ENCODE measurements at places on chromosomes 1 and 21.

DNA sequence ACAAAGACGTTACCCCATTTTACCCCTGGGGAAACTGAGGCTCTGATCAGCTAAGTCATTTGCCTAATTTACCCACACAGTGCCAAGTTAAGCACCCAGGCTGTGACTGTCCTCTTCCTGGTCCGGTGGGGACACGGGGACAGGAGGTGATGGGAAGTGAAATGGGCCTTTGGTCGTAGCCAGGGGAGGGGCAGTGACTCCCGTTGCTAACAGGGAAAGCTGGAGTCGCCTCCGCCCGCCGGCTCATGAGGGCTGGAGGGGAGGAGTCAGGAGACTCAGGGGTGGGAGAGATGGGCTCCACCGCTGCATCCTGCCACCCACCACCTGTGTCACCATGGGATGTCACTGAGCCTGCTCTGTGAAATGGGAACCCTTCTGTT lies 139.3 kb downstream of the PGBD5 start:
- peaks cover 6% of the 10 kb centered on the region for H3K27me3 ChIP-seq
- peaks cover 15% of the 10 kb centered on the region for H3K4me1 ChIP-seq
- peaks cover 4% of the 10 kb centered on the region for H3K36me3 ChIP-seq

- H3K4me3 ChIP-seq: no peak overlapping the region
- H3K27me3 ChIP-seq: no peaks in the 10 kb centered on the region
- DNase-seq: no peak
- H3K4me1 ChIP-seq: peaks cover 2% of the 10 kb centered on the region
- no peak overlapping the region for H3K27ac ChIP-seq
These were observed 65.2 kb upstream of the GJA8 start for GRCh38 chr1:147837129-147837963.

- H3K27me3 ChIP-seq: no peaks in the 10 kb centered on the region
- H3K36me3 ChIP-seq: no peaks in the 10 kb centered on the region
- no peak overlapping the region for H3K27ac ChIP-seq
- H3K4me3 ChIP-seq: no peak overlapping the region
- H3K4me1 ChIP-seq: no peaks in the 10 kb centered on the region
These were observed 43.5 kb downstream of the STYXL2 start for GRCh38 chr1:167137332-167137781.

DNA sequence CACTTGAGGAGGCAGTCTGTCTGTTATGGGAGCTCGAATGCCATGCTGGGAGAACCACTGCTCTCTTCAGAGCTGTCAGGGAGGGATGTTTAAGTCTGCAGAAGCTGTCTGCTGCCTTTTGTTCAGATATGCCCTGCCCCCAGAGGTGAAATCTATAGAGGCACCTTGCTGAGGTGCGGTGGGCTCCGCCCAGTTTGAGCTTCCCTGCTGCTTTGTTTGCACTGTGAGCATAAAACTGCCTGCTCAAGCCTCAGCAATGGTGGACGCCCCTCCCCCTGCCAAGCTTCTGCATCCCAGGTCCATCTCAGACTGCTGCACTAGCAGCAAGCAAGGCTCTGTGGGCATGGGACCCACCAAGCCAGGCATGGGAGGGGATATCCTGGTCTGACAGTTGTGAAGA lies 247.5 kb downstream of the LMX1A start:
- peaks cover 11% of the 10 kb centered on the region for H3K27me3 ChIP-seq
- DNase-seq: no peak
- H3K27ac ChIP-seq: no peak overlapping the region
- H3K4me1 ChIP-seq: no peaks in the 10 kb centered on the region
- no peaks in the 10 kb centered on the region for H3K36me3 ChIP-seq

DNA sequence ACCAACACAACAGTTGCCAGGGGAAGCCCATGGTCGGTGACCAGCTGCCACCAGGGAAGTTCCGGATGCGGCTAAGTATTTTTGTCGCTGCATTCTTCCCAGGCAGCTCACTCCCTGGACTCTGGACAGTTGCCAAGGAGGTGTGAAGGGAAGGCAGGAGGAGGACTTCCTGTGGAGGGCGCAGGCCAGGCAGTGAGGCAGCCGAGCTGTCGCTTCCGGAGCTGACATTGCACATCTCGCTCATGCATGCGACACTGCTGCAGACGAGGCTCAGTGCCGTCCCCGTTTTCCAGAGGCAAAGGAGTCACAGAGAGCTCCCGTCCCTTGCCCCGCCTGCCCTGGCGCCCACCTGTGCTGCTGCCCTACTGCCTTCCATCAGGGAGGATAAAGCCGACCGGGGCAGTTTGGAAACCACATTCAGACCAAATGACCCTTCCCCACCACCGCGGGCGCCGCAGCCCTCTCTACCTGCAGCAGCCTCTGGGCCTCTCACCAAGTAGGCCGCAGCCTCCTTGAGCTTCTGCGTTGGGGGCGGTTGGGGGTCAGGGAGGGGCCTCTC lies 81.4 kb downstream of the NENF start:
- H3K4me1 ChIP-seq: peaks cover 2% of the 10 kb centered on the region
- H3K36me3 ChIP-seq: no peaks in the 10 kb centered on the region
- no peak overlapping the region for H3K27ac ChIP-seq
- peak; percentile 43 for DNase-seq

DNA sequence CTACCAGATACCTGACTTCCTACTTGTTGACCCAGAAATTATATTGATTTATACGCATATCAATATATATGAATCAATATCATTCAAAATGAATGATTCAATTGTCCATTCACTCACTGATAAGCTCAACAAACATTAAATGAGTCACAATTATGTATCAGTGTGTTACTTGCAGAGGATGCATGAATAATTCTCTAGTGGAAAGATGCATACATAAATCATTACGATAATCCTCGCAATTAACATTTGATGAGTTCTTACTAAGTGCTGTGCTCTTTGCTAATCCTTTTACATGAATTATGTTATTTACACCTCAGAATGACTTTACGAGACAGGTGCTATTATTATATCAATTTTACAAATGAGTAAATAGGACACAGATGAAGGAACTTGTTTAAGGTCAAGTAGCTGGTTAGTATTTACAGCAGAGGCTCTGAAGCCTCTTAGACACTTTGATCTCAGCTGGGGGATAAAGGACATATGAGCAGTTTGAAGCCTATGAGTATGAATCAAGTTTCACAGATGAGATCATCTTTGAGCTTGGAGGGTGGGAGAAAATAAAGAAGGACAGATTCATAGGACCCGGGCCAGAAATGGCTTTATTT lies 112.8 kb upstream of the ADAMTS5 start:
- no peak overlapping the region for H3K4me3 ChIP-seq
- no peak for DNase-seq
- H3K27ac ChIP-seq: no peak overlapping the region
- H3K4me1 ChIP-seq: no peaks in the 10 kb centered on the region
- no peaks in the 10 kb centered on the region for H3K36me3 ChIP-seq
- no peaks in the 10 kb centered on the region for H3K27me3 ChIP-seq

- H3K4me1 ChIP-seq: no peaks in the 10 kb centered on the region
- no peak for DNase-seq
- H3K27me3 ChIP-seq: no peaks in the 10 kb centered on the region
- no peak overlapping the region for H3K27ac ChIP-seq
These were observed 31.9 kb downstream of the RUSC1 start for GRCh38 chr1:155352631-155353030.

- H3K27me3 ChIP-seq: peaks cover 15% of the 10 kb centered on the region
- no peak overlapping the region for H3K27ac ChIP-seq
- no peaks in the 10 kb centered on the region for H3K36me3 ChIP-seq
- DNase-seq: no peak
- H3K4me3 ChIP-seq: no peak overlapping the region
These were observed 672.8 kb downstream of the PTPRC start for GRCh38 chr1:199311478-199312262.

- H3K4me1 ChIP-seq: peaks cover 13% of the 10 kb centered on the region
- H3K27me3 ChIP-seq: peaks cover 35% of the 10 kb centered on the region
- H3K27ac ChIP-seq: no peak overlapping the region
- DNase-seq: no peak
- peaks cover 1% of the 10 kb centered on the region for H3K36me3 ChIP-seq
These were observed 1.2 kb upstream of the HMCN1 start for GRCh38 chr1:185732951-185733350.

GRCh38 chr1:156464335-156464734 lies 36.2 kb downstream of the MEF2D start:
- H3K36me3 ChIP-seq: peaks cover 14% of the 10 kb centered on the region
- no peak for DNase-seq
- no peak overlapping the region for H3K27ac ChIP-seq

GRCh38 chr1:24201941-24202440 lies 14.9 kb upstream of the IFNLR1 start:
- H3K27ac ChIP-seq: no peak overlapping the region
- H3K4me1 ChIP-seq: peaks cover 14% of the 10 kb centered on the region
- peak; percentile 80 for DNase-seq
